Neural crest cell (in vitro differentiated cells): ENCODE measurements at places on chromosomes 3 and 15. TPM values are rescaled to one million over a fixed set of nuclear protein-coding genes. Genes with fewer than 3 reads are reported as not detected.

Gene ZNF620
- 22.0 and 24.0 TPM in 2 replicates for total RNA-seq

Gene TMEM41A
- 19.9 and 20.2 TPM in 2 replicates for total RNA-seq

Gene CCR8
- total RNA-seq: not detected in 2 replicates

DNA sequence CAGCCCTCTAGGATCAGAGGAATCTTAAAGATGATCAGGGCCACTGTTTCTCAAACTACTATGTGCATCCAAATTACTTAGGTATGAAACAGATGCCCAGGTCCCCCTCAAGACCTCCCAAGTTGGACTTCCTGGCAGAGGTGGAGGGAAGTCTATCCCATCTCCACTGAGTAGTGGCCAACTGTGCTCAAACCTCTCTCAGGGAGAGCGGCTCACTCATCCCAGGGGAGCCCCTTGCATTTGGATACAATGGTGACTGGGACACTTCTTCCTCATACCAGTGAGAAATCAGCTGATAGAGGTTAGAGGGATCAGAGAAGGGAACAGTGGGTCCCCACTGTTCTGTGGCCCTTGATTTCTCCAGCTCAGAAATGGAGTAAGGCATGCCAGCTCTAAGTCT is 8.7 kb upstream of the WNT7A start:
- no peaks in the 10 kb centered on the region for H3K36me3 ChIP-seq
- DNase-seq: no peak
- no peak overlapping the region for H3K27ac ChIP-seq
- H3K4me1 ChIP-seq: no peaks in the 10 kb centered on the region
- H3K27me3 ChIP-seq: peaks cover 46% of the 10 kb centered on the region
- H3K4me3 ChIP-seq: no peak overlapping the region

DNA sequence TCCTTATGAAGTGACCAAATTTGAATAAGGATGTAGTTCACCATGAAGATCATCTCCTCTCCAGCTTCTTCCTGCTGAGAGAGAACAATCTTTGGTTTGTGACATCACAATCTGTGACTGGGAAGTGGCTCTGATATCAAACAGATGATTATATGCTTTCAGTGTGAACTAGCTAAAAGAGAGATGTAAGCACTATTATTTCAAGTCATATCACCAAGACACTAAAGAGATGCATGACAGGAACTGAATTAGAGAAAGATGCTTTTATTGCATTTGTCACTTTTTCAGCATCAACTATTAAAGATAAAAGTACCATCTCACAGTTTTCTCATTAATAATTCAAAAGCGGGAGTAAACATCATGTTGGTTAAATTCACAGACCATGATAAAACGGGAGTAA is 3.5 kb downstream of the CHRM5 start:
- no peak overlapping the region for H3K27ac ChIP-seq
- H3K27me3 ChIP-seq: no peaks in the 10 kb centered on the region
- DNase-seq: no peak
